ENCODE measurements at places on chromosomes 12 and 14.

- DNase-seq: no peak
Measured at GRCh38 chr12:49093792-49094159, 825 bp downstream of the DHH start.

DNA sequence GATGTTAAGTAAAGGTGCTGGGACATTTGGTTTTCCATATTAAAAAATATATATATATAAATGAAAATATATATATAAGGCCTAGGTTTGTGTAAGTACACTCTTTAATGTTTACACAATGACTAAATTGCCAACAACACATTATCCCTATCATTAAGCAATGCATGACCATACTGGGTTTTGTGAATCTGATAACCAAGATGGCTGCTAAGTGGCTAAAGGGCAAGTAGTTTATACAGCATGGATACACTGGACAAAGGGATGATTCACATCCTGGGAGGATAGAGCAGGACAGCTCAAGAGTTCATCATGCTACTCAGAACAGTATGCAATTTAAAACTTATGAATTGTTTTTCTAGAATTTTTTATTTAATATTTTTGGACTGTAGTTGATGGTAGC is 89.3 kb downstream of the FIGNL2 start:
- DNase-seq: no peak

- DNase-seq: peak; percentile 14
Measured at GRCh38 chr14:63770187-63770807, 42.4 kb upstream of the SGPP1 start.

DNA sequence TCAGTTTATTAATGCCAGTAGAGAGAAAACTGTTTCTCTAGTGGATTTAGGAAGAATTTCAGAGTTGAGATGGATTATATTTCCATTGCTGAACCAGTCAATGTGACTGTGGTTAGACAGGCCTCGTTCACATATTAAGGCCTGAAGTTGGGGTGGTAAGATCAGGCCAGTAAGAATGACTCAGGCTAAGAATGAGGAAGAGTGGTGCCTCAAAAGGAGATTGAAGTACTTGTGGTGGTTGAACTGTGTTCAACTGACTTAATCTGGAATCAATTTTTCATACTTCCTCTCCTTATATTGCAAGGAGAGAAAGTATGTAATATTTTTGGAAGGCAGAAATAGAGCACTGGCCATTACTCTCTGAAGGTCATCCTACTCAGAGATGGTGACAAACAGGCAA is 37.8 kb upstream of the ATF7IP start:
- no peak for DNase-seq

GRCh38 chr12:106288101-106288493 is 14.4 kb upstream of the TCP11L2 start:
- no peak for DNase-seq

- DNase-seq: no peak
Measured at GRCh38 chr12:63843254-63843720, 1.2 kb upstream of the SRGAP1 start.

DNA sequence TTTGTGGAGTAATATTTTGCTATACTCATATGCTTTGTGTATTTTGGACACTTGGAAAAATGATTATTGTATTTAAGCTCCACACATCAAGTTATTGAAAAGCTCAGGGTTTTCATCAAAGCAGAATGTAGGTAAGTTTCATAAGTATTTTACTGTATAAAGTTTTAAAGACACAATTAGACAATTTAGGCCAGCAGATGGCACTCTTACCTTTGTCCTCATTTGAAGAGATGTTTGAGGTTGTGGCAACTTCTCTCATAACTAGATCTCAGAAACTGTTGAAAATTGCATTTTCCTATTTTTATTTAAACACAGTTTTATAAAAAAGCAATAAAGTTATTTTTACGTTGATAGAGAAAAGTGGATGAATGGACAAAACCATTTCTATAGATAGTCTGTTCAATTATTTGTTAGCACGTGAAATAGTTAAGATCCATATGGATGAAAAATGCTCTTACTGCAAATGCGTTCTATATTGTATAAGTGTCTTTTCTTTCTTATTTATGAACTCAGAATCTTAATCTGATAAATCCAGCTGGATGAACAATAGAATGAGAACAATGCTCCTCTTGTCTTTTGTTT is 300.0 kb downstream of the AEBP2 start:
- DNase-seq: no peak

DNA sequence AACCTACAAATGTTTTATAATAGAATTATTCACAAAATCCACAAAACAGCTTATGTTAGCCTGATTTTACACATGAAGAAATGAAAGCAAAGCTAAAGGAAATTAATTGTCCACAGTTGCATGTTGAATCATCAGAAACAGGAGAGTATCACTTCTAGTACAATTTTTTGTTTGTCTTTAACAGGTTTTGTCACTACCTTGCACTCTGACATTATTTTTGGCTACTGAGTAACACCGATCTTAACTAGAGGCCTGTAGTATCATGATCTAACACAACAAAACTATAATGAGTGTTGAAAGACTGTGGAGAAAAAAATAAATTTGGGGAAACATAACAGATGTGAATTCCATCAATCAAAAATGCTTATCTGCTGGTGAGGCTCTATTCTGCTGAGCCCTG is 60.1 kb downstream of the TAOK3 start:
- no peak for DNase-seq

- no peak for DNase-seq
Measured at GRCh38 chr12:68207276-68207675, 18.3 kb downstream of the IL26 start.

DNA sequence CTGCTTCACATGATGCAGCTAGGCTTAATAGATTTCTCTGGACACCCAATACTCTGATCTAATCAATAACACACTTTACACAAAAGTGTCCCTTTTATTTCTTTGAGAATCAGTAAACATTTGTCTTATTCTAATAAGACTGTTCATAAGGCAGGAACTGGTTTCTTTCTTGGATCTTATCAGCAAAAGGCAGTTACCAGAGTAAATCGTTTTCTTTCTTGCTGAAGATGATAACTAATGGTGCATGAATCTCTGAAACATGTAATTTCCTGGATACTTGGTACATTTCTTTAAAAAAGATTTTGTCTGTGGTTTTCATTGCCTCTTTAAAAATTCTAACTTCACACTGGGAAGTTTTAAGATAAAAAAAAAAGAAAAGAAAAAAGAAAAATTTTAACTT is 39.6 kb downstream of the WIF1 start:
- DNase-seq: no peak
